ENCODE measurements at places on chromosomes 12 and 14.

- DNase-seq, result no peak
These were observed 20.6 kb upstream of the ST8SIA1 start for GRCh38 chr12:22355011-22355580.

GRCh38 chr14:88547386-88547780 lies 7.4 kb downstream of the PTPN21 start:
- DNase-seq, result no peak

DNA sequence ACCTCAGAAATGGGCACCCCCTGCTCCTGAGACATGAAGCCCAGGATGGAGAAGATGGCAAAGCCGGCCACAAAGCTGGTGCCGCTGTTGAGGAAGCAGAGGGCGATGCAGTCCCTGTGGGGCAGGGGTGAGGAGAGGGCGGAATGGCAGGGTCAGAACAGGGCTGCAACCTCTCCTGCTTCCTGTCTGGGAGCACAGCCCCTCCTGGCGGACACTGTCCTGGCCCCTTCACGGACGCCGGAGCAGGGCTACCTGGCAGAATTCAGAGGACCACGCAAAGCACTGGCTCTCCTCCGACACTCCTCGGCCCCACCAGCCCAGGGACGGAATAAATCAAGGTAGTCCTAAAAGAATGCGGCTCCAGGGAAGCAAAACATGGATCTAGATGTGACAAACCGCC lies 12.4 kb upstream of the SLC6A12 start:
- DNase-seq, result no peak

- no peak for DNase-seq
These were observed 189.6 kb upstream of the RPL10L start for GRCh38 chr14:46840944-46841720.

GRCh38 chr14:37116933-37117849 lies 55.2 kb downstream of the SLC25A21 start:
- DNase-seq, result no peak

GRCh38 chr12:78671295-78671694 lies 193.3 kb upstream of the SYT1 start:
- no peak for DNase-seq

- no peak for DNase-seq
These were observed 21.9 kb upstream of the FGD4 start for GRCh38 chr12:32377344-32378055.

DNA sequence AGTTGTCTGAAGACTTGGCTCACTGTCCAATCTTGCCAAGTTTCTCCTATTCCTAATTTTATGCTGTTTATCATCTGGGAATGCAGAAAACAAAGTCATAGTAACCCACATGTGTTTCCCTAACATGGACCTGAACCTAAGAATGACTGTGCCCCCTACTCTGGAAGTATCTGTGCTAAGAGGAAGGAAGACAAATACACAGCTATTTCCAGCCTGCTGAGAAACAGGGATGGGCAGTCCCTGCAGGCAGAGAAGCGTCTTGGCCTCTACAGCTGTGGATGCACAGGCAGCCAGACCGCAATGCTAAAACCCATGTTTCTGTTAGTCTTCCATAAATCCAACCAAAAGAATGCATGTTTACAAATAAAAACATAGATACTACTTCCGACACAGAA lies 56.2 kb downstream of the DUSP16 start:
- no peak for DNase-seq

DNA sequence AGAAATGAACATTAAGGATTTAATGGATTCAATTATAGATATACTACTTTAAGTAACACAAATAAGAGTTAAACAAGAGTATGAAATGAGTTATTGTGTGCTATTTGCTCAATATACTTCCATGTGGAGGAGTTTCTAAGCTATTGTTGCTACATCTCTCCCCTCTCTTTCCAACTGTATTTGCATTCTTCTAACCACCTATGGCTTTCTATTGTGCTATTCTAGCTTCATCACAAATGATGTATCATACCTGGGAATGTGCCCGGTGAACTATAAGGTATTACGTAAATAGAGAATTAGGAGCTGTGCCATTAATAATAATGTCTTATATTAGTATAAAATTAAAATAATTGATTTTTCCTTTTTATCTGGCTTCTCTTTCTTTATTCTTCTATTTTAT lies 87.1 kb upstream of the PLEKHG7 start:
- DNase-seq, result no peak

DNA sequence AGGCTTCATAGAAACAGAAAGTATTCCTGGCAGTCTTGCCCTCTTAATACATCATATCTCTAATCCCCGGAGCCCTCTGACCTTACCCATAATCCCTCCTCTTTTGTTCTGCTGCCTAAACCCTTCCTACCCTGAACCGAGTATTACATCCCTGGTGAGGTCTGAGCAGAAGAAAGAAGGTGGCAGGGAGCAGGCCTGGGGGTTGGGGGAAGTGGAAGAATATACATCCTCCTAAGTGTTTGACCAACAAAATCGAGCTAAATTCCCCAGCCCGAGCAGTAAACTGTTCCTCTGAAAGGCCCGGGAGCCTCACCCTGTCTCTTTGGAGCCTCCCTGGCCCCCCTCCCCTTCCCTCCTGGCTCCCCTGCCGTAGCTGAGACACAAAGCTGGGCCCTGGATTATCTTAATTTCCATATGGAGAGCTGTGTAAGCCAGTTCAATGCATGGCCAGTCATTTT lies 192.6 kb upstream of the LHX5 start:
- no peak for DNase-seq

DNA sequence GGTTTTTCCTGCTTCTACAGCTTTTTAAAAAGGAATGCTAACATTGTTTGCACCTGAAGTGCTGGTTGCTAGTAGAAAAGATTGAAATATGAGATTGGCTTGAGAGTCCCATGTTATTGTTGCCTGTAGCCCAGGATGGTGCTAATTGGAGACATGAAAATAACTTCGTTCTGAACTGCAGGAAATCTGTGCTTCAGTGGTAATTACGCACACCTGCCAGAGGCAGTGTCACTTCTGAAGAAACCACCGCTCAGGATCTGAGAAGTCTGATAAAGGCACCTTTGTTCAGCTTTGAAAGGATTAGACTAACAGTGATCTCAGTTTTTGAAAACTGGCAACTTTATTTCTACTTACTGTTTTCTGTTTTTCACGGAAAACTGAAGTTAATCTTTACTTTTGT lies 15.5 kb upstream of the ATP6V0A2 start:
- no peak for DNase-seq
